K562 (cell line): ENCODE measurements at places on chromosomes 3 and 15. TPM values are rescaled to one million over a fixed set of nuclear protein-coding genes. Genes with fewer than 3 reads are reported as not detected.

- peaks cover 6% of the 10 kb centered on the region for H3K27me3 ChIP-seq
- H3K4me3 ChIP-seq = no peak overlapping the region
- no peaks in the 10 kb centered on the region for H3K4me1 ChIP-seq
- peak; percentile 49 for DNase-seq
- H3K36me3 ChIP-seq = no peaks in the 10 kb centered on the region
Observed at GRCh38 chr3:151379083-151379734, 5.3 kb downstream of the P2RY12 start.

DNA sequence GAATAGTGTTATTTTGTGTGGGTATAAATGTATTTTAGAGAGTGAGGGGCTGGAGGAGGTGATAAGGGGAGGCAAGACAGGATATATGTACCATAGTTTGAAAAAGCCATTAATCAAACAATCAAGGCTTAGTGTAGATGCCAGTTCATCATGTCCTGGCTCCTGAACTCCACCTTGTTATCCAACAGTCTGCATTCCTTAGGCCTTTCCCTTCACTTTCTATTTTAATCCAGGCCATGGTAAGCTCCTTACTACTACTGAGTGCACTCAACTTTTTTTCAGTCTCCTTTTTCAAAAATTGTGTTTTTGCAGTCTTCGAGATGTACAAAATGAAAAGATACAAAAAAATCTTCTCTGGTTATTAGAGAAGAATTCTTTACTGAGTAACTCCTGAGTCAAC, 700.5 kb upstream of the NAALADL2 start:
- H3K27ac ChIP-seq = no peak overlapping the region
- no peak overlapping the region for H3K4me3 ChIP-seq
- no peak for DNase-seq
- H3K4me1 ChIP-seq = no peaks in the 10 kb centered on the region
- H3K27me3 ChIP-seq = no peaks in the 10 kb centered on the region

FHIT gene
- total RNA-seq = 6.3 and 10.9 TPM in 2 replicates

BNC1 gene
- total RNA-seq = not detected in 2 replicates
